Right lung (tissue), 10 donors: ENCODE measurements at places on chromosomes 5 and 9. TPM values are rescaled to one million over a fixed set of nuclear protein-coding genes. Genes with fewer than 3 reads are reported as not detected.
A peak's percentile ranks its signal among the peaks of the same experiment; 100 is the strongest.

ALG2 gene
- polyA plus RNA-seq, result 34.4 TPM

GADD45G gene
- 4.8 TPM for polyA plus RNA-seq

DNA sequence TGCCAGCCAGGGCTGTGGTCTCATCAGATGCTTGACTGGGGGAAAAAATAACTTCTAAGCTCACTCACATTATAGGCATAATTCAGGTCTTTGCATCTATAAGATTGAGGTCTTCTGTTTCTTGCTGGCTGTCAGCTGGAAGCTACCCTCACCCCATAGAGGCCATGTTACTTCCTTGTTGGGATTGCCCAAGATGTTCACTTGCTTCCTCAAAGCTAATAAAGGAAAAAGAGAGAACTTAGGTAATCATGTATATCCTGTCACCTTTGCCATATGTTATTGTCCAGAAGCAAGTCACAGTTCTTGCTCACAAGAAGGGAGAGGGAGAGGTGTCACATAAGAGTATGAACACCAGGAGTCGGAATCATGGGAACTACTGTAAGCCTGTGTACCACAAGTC, 38.7 kb upstream of the ANKRD34B start:
- no peak for DNase-seq

AK6 gene
- polyA plus RNA-seq, result 64.0 TPM

FOXD4L4 gene
- polyA plus RNA-seq, result not detected

DNA sequence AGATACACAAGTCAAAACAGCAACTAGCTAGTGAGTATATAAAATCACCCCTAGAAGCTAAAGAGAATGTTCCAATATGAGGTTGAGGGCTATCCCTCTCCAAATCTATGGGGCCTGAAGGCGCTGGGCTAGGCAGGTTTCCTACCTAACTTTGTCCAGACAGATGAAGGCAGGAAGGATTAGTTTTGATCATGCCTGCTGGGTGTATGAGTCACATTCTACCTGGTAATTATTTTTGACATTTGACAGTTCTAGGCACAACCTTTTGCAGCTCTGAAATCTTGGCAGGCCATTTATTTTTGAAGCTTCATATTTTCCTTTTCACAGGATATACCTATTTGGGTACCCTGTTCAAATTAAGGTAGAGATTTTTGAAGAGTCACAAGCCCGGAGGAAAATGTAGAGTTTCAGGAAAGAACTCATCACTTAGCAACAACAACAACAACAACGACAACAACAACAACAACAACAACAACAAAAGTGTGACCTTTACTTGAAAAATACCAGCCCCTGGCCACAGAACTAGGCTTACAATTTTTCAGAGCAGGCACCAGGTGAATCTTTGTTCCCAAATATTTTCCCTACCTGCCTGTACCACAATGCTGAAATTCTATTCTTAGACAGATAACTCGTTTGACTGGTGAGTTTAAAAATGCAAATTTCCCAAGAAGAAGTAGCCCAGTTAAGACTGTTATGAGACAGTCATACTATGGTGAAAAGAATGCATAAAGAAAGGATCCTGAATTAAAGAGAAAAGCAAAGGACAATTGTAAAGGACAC, 175.5 kb upstream of the TUT7 start:
- no peak for DNase-seq

PCDHA8 gene
- polyA plus RNA-seq, result 0.13 TPM

PHYHD1 gene
- 48.7 TPM for polyA plus RNA-seq

GRCh38 chr9:97747201-97747965, 50.2 kb upstream of the XPA start:
- no peak for DNase-seq

GRCh38 chr5:155649666-155650065, 636.1 kb downstream of the KIF4B start:
- DNase-seq, result no peak

IFNK gene
- polyA plus RNA-seq, result not detected

- DNase-seq, result no peak
Measured at GRCh38 chr5:1479581-1480188, 34.4 kb upstream of the SLC6A3 start.

MATR3 gene
- polyA plus RNA-seq, result 464 TPM

IFNA5 gene
- not detected for polyA plus RNA-seq

NIPAL4 gene
- polyA plus RNA-seq, result 0.14 TPM

GRCh38 chr9:136206602-136207275, 1.8 kb upstream of the LHX3 start:
- DNase-seq, result no peak

DNA sequence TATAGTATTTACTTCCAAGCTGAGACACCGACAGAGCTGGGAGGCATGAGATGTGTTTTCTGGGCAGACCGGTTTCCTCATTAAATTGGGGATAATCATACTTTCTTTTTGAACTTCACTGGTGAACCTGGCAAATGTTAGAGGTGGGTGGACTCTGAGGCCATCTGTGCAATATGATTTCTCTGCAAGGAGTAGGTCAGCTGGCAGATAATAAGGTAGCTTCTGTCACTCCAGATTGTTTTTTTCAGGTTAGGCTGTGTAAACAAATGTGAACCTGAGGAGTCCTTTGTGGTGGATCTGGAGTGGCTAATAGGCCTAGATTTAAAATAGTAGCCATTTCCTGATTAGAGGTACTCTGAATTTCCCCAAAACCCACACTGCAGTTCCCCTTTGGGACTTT, 75.4 kb upstream of the S1PR3 start:
- no peak for DNase-seq

DNA sequence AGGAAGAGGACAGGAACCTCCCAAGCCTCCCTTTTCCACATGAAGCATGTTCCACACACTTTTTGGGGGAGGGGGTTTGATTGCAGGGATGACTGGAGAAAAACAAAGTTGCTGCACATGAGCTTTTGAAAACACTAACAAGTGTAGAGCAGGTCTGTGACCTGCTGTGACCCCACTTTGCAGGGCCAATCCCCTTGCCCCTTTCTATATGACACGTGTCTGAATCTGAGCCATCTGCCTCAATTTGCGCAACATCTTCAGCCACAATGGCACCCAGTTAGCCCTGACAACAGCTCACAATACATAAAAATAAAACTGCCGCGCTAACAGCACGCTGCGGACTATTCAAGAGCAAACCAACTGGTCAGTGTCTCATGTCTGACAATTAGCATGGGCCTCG, 227.8 kb upstream of the TBCA start:
- no peak for DNase-seq

GRCh38 chr5:139639619-139640380, 8.3 kb upstream of the CXXC5 start:
- no peak for DNase-seq

DNA sequence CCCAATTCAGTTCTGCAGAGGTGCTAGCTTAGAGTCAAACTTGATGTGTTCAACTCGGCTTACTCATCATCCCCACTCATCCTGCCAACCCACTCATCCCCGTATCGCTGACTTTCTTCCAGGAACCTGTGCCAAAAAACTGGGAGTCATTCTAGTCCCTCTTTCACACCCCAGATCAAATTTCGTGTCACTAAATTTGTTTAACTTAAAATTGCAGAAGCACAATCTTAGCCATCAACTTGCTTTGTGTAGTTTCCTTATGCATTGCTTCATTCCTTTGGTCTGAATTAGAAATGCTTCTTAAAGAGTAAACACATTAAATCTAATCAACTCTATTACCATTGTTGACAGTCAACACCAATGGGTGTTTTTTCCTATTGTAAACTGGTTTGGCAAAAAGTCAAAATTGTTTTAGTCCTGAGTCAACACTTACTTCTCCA, 162.4 kb downstream of the TTC39B start:
- DNase-seq, result peak; percentile 52

CCL28 gene
- 0.31 TPM for polyA plus RNA-seq

BNIP1 gene
- 15.2 TPM for polyA plus RNA-seq

GRCh38 chr9:4936277-4936676, 48.8 kb upstream of the JAK2 start:
- no peak for DNase-seq

PCAT7 gene
- polyA plus RNA-seq, result 1.0 TPM

DNA sequence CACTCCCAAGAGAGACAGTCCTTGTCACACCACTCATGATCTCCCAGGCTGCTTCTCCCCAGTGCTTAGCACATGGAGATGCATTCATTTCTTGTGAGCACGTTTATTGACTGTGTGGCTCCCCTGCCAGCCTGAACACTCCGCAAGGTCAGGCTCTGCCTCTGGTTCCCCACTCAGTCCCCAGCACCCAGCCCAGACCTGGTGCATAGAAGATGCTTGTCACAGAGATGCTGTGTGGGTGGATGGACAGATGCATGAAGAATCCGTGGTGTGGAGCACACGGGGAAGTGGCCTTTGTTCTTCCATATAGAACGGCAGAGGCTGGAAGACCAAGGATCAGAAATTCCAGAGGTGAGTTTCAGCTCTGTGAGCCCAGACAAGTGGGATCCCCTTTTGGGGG, 13.8 kb upstream of the CRB2 start:
- no peak for DNase-seq

DNA sequence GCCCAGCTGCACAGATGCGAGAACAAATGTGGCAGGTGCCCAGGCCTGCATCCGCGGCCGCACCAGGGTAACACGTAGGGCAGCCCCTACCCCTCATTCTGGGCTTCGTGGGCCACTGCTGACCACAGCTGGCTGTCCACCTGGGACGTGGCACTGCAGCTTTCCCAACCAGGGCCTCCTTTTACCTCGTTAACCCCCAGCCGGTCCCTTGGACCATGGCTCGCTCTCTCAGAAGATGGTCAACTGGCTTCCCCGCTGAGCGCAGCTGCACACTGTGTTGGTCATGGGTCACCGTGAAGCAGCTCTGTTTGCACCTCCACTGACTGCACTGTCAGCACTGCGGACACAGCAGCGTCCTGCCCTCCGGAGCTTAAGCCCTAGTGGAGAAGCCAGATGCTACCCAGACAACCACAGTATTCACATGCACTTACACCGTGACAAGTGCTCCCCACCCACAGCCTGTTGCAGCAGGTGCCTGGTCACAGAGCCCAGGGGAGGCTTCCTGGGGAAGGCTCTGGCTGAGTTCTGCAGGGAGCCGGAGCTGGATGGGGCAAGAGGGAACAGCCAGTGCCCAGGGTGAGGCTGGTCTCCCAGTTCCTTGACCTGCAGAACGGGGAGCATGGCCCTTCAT, 10.5 kb upstream of the PLEKHG4B start:
- no peak for DNase-seq

SLC6A7 gene
- polyA plus RNA-seq, result not detected

- DNase-seq, result no peak
Measured at GRCh38 chr9:114682846-114683245, 854 bp upstream of the TEX48 start.

PCDHGC5 gene
- 0.85 TPM for polyA plus RNA-seq
